ENCODE measurements at places on chromosomes 1 and 21.

- DNase-seq = no peak
Observed at GRCh38 chr1:33031506-33031905, 5.2 kb downstream of the AK2 start.

GRCh38 chr1:4684136-4684535 lies 29.7 kb downstream of the AJAP1 start:
- DNase-seq = no peak

- DNase-seq = no peak
Observed at GRCh38 chr1:230153641-230154296, 86.7 kb downstream of the GALNT2 start.

- no peak for DNase-seq
Observed at GRCh38 chr1:153798468-153798780, 23.2 kb downstream of the SLC27A3 start.

DNA sequence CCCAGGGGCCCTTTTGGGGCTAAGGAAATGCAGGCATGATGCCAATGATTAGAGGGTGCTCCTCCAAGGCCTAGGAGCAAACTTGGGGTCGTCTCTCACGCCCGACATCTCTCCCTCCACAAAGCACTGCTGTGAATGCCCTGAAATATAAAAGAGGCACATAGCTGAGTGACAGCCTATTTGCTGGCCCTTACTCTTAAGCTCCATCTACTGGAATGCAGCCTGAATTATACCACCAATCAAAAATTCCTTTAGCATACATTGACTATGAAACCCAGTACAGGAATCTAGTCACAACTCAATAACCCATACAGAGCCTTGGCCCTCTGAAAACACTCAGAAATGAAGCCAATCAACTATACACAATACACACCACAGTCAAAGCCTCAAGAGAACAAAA lies 105.5 kb downstream of the LRIG2 start:
- no peak for DNase-seq

DNA sequence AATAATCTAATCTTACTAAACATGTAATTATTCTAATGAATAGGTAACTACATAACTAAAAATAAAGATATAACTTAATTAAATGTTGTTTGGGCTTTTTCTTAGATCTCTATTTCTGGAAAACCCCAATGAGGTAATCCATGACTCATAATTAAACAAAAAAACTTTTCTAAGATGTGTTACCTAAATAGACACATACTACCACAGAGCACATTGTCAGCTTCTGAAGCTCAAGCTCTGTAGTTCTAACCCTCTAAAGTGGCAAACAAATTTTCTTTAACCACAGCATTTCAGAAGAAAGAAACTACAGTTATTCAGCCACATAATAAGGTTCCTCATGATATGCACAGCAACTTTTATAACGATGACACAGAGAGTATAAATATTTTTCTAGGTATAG lies 4.2 kb downstream of the OR6K3 start:
- no peak for DNase-seq
